Peyer's patch (tissue), 4 donors: ENCODE measurements at places on chromosomes 12 and 14. TPM values are rescaled to one million over a fixed set of nuclear protein-coding genes. Genes with fewer than 3 reads are reported as not detected.

DNA sequence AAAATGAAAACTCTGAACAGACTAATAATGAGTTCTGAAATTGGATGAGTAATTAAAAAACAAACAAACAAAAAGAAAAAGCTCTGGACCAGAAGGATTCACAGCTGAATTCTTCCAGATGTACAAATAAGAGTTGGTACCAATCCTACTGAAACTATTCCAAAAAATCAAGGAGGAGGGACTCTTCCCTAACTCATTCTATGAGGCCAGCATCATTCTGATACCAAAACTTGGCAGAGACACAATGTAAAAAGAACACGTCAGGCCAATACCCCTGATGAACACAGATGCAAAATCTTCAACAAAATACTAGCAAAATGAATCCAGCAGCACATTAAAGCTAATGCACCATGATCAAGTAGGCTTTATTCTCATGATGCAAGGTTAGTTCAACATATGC lies 183.9 kb upstream of the CNOT2 start:
- DNase-seq: no peak

- DNase-seq: no peak
Measured at GRCh38 chr12:104578453-104578852, 121.7 kb downstream of the CHST11 start.

The B4GALNT1 gene
- total RNA-seq: 0.40 TPM

DNA sequence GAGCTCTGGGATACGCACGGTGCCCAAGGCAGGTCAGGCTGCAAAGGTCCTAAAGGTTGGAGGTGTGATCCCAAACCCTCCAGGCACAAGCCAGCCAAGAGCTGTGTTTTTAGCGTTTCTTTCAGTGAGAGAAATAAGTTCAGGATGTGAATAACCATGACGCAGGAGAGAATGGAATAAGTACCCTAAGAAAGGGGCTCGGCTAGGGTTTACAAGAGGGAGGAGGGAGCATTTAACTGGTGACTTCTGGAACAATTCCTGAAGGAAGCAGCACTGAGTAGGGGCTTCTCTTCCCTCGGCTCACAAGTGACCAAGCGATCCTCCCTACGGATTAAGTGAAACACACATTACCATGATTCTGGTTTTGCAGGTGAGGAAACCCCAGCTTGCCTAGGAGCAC lies 29.4 kb downstream of the SSH1 start:
- DNase-seq: no peak

The RDH12 gene
- not detected for total RNA-seq

The AQP2 gene
- not detected for total RNA-seq

- no peak for DNase-seq
Measured at GRCh38 chr12:106147956-106148355, 9.2 kb upstream of the NUAK1 start.

The PIWIL1 gene
- not detected for total RNA-seq

DNA sequence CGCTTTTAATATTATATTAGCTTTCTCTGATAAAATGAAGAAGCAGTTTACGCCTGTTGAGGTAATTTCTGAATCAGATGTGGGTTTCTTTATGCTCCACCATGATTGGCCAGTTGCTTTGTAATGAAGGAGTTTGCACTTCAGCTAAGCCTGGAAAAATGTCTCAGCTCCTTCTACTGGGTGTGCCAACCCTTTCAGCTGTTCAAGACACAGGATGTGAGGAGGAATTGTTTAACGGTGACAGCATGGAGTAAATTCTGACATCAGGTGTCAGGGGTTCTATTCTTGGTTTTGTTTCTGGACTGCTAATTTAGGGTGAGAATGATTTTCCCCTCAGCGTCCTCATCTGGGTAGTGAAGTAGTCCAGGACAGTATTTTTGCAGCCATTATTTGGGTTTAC lies 43.5 kb downstream of the FLRT2 start:
- DNase-seq: no peak

- DNase-seq: no peak
Measured at GRCh38 chr14:92624764-92625163, 111.2 kb downstream of the RIN3 start.

DNA sequence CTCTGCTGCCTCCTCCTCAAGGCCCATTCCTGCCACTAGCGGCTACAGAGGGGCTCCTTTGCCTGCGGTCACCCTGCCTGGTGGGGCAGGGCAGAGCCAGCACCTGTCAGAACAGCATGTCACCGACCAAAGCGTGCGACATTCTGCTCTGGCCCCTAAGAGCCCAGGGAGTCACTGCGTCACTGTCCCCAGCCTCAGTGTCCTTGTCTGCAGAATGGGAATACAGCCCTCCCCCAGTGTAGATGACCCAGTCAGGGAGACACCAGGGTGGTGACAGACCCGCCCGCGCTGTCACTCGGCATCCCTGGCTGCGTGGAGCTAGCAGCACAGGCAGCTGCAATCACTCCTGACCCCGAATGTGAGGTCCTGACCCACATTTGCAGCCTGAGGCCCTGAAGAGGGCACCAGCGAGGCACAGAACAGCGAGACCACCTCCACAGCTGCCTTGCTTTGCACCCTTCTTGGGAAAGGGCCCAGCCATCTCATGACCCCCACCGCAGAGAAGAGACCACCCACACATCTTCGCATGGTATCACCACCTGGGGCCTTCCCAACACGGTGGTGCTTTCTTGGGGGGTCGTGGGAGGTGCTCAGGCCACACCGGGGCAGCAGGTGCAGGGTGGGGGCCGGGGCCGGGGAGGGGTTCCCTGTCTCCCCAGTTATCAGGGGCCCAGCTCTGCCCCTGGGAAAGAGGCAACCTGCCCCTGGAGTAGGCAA lies 2.5 kb downstream of the AHNAK2 start:
- DNase-seq: no peak

The SLC39A5 gene
- total RNA-seq: 592 TPM

- DNase-seq: no peak
Measured at GRCh38 chr14:30020687-30021086, 93.0 kb upstream of the PRKD1 start.

DNA sequence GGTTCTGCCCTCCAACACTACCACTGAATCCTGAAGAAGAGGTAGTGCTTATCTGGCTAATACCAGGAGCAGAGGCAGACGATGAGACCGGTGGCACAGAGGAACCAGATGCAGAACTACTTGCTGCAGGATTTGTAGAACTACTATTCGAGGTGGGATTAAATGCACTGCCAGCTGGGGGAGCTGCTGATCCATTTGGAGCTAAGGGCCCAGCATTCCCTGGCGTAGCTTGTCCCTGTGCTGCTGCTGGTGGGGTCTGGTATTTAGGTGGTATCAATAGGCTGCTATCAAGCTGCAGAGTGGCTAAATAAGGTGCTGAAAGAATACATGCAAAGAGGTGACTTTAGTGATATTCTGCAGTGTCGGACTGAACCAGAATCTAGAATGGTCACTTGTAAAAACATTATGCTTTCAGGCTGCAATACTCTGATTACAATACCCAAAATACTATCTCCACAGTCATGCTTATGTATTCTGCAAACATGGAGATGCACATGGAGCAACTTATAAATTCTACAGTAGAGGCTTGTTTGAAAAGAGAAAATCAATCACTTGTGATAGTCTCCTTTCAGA lies 294.2 kb downstream of the MED13L start:
- no peak for DNase-seq

DNA sequence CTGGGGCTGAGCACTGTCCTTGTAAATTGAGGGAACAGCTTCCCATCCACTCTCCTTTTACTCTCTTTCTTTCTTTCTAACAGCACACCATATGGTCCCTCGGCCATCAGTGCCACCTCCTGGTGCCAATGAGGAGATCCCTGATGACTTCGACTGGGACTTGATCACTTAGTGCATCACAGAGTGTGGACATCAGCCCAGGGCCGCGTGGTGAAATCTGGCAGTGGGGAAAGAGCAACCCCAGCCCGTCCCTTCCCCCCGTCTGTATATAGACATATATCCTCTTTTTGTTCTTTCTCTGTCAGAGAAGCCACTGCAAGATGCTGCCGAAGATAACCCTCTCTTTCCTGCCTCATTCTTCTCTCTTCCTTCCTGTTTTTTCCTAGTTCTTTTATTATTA lies 13.5 kb downstream of the C3AR1 start:
- DNase-seq: no peak

GRCh38 chr12:52310622-52311284 lies 10.4 kb downstream of the KRT83 start:
- peak; percentile 8 for DNase-seq

DNA sequence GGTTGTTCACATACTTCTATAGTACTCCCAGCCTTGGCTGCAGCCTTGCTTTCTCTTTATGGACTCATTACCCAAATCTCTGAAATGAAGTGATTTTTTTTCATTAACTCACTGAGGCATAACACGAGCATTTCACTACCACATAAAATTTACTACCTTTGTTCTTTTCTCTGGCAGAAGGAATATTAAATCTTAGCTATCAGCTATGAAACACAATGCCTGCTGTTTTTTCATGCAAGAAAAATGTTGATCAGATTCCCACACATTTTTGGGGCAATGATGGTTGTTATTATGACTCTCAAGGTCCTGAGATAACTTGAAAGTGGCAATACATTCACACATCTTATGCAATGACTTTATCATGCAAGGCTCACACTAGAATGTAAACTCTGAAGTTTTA lies 225.3 kb upstream of the ATP2B1 start:
- DNase-seq: no peak

DNA sequence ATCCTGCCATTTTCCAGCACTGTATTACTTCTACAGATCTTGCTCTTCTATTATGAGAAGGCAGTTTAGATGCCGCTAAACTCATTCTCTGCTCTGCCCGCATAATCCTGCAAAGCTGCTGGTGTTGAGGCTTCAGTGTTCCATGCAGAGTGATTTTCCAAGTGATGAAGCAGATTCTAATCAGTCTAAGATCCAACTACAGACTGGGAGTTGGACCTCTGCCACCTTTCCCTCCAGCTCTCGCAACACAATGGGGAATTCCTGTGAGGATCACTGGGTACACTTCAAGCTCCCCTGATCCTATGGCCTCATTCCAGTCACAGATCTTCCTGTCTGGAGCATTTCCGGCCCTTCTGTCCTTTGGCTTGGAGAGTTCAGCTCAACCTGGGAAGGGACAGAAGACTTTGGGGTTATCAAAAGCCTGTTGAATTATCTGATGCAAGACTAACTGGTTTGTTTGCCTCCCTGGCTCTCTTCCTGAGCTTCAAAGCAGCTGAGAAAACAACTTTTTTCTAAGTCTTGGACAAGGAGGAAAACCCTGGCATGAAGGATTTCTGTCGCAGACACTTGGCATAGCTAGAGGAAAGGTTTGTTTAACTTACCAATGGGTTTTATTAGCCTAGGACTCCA lies 333.9 kb downstream of the ZFP36L1 start:
- DNase-seq: no peak

- DNase-seq: no peak
Measured at GRCh38 chr12:42346403-42347002, 20.5 kb downstream of the PPHLN1 start.

GRCh38 chr14:81889529-81889928 lies 355.9 kb upstream of the SEL1L start:
- DNase-seq: no peak

GRCh38 chr12:108967869-108968540 lies 52.9 kb downstream of the SVOP start:
- no peak for DNase-seq

The NANOG gene
- not detected for total RNA-seq

The BDKRB2 gene
- 17.4 TPM for total RNA-seq

The RAD9B gene
- total RNA-seq: not detected

DNA sequence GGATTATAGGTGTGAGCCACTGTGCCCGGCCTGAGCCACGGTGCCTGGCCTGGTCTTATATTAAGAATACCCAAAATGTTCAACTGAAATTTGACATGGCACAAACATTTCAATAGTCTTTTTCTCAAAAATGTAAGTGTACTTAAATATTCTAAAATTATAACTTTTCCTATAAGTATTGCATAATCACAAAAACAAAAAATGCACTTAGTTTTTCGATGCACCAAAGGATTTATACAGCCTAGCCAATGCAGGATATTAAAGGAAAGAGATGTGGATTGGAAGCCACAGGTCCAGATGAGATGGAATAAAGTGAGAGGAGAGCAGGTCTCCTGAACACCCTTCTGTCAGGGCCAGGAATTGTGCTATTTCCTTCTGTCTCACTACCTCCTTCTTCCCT lies 62.8 kb downstream of the ZC3H14 start:
- no peak for DNase-seq

GRCh38 chr12:51424662-51425539 lies at the start of gene SLC4A8:
SLC4A8 (plus strand) TSS chr12:51424831; CDS start chr12:51424988, 157 bp downstream.
- peak; percentile 76 for DNase-seq

- DNase-seq: no peak
Measured at GRCh38 chr12:46110928-46111699, 120.7 kb upstream of the SCAF11 start.

The GALNT4 gene
- 22.7 TPM for total RNA-seq

DNA sequence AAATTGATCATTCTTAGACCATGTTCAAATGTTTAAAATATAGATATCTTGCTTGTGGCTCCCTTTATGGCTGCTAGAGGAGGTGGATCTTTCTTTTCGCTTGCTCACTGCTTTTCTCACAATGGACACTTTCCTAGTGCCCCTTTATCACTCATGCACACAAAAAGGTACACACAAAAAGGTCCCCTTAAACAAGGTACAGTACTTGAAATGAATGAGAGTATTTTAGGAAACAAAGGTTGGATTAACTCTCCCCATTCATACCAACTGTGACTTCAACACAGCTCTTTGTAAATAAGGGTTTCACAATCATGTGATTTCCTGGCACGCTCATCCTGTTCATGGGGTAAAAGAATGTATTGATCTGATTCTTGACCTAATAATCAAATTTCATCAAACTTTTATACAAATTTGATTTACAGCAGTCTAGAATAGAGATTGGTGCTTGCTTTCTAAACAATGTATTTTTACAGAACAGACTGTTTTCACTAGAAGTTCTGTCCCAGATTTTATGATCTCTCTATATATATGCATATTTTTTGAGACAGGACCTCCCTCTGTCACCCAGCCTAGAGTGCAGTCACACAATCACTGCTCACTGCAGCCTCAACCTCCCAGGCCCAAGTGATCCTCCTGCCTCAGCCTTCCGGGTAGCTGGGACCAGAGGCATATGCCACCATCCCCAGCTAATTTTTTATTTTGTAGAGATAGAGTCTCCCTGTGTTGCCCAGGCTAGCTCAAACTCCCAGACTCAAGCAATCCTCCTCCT lies 34.4 kb upstream of the EPS8 start:
- DNase-seq: no peak

The SMCO2 gene
- total RNA-seq: not detected

DNA sequence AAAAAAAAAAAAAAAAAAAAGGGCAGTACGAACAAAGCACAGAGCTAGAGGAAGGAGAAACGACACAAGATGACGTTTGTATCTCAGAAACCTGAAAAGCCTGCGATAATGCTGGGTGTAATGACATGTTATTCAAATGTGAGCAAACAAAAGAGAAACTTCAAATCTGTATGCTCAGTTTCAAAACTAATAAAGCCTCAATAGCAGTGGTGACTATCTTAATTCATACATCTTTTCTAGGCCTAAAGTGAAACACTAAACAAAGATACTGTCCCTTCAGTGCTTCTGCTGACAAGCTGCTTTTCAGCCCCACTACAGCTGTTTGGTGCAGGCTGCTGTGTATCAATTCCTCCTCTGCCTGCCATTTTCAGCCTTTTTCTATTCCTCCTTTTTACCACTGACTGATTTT lies 15.8 kb downstream of the ITPR2 start:
- no peak for DNase-seq

The PMCH gene
- not detected for total RNA-seq

GRCh38 chr12:42442311-42442759 lies 116.4 kb downstream of the PPHLN1 start:
- no peak for DNase-seq

The PCED1B gene
- not detected for total RNA-seq

GRCh38 chr12:110728628-110729027 lies 14.1 kb downstream of the PPP1CC start:
- no peak for DNase-seq
